ENCODE measurements at places on chromosomes 3 and 15.

- DNase-seq: no peak
Measured at GRCh38 chr15:71888797-71889196, 78.4 kb downstream of the NR2E3 start.

DNA sequence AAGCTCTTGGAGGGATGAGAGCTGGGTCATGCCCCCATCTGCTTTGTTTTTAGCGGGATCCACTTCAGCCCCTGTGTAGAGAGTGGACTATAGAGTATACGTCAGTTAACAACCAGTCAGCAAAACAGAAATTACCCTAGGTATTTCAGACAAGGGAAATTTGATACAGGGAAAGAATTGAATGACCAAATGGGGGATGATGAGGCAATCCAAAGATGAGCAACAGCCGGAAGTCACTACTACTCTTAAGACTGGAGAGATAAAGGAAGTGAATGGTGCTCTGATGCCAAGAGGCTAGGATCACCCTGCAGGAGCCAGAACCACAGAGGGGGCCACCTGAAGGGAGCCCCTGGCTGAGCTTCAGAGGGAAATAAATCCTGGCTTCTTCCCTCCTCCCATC is 1.7 kb upstream of the GPR62 start:
- DNase-seq: no peak

GRCh38 chr3:27429909-27430308 is 54.3 kb downstream of the SLC4A7 start:
- DNase-seq: no peak

DNA sequence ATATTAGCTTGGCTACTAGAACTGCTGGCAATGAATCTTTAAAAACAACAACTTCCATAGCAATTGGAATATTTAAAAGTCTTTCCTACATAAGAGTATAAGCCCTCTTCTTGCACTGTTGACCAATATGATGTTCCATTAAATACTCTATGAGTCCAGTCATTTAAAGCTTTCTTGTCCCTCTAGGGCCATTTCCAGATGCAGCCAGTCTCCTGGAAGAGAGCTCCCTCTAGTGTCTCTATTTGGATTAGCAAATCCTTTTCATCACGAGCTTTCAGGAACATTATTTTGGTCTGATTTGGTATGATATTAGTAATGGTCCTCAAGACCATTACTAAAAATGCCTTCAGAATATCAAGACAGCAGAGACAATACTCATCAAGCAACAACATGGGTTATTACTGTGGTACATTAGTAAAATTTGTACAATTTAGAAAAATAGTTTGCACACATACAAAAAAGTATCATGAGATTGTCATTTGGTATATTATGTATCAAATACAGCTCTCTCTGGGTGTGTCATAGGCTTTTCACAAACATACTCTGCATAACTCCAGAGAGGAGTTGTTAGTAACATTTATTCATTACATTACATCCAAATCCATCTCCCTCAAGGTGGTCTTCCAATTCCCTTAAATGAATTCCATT is 101.3 kb downstream of the DPH6 start:
- peak; percentile 38 for DNase-seq

GRCh38 chr15:60733196-60733595 is 254.3 kb upstream of the ICE2 start:
- DNase-seq: no peak

GRCh38 chr15:90340345-90340744 is 11.7 kb upstream of the ZNF774 start:
- no peak for DNase-seq

- DNase-seq: no peak
Measured at GRCh38 chr3:126982126-126982470, 817 bp upstream of the PLXNA1 start.

GRCh38 chr15:59892985-59893384 is 111.1 kb upstream of the FOXB1 start:
- no peak for DNase-seq

GRCh38 chr3:72744330-72744729 is 103.9 kb downstream of the SHQ1 start:
- no peak for DNase-seq

DNA sequence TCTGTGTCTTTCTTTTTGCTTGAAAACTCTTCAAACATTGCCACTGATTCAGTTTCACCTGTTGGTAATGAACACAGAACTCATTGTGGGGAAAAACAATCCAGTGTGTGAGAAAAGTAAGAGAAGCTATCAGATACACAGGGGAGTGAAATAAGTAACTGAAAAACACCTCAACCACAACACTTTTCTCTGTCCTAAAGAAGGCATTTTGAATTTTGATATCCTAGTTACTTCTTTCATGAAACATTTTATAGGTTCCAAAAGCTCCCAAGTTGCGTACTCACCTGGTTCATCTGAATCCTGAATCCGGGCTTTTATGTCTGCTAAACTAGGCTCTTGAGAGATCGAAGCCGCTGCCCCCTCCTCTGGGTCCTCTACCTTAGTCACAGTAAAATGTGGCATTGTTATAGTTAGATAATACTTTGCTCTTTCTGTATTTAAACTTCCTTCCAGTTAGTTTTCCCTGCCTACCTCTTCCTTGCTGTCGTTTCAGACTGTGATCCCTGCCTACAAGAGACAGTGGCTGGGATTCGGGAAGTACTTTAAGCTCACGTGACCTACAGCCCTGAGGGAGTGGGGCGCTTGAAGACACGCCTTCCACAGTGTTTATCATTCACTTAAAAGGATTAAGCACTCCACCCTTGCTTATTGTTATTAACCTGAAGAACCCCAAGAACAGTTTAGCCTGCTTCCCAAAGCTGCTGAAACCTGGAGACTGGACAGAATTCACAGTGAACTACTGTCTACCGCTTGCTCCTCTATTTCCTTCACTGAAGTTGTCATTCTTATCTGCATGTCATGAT is 19.1 kb downstream of the SLC12A6 start:
- peak; percentile 59 for DNase-seq

DNA sequence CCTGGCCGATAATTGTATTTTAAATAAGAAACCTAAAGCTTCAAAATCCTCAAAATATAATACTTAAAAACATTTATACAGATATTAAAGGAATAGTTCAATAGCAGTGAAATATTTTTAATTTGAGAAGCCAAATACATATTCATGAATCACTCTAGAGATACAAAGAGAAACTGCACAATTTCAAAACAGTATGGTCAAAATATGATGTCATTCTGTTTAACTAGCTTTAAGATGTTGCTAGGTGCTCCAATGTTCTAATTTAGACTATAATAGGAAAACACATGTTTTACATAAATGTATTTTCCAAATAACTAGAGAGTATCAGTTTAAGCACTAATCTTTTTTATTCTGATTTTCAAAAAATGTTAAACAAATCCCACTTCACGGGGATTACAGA is 10.3 kb upstream of the NRROS start:
- DNase-seq: no peak

GRCh38 chr15:39624806-39625205 is 43.9 kb downstream of the THBS1 start:
- DNase-seq: no peak

GRCh38 chr3:133966954-133967353 is 62.8 kb downstream of the SLCO2A1 start:
- no peak for DNase-seq

- no peak for DNase-seq
Measured at GRCh38 chr3:124115279-124115678, 123.4 kb upstream of the ROPN1 start.

- DNase-seq: peak; percentile 61
Measured at GRCh38 chr3:66816090-66816761, 181.9 kb upstream of the KBTBD8 start.

DNA sequence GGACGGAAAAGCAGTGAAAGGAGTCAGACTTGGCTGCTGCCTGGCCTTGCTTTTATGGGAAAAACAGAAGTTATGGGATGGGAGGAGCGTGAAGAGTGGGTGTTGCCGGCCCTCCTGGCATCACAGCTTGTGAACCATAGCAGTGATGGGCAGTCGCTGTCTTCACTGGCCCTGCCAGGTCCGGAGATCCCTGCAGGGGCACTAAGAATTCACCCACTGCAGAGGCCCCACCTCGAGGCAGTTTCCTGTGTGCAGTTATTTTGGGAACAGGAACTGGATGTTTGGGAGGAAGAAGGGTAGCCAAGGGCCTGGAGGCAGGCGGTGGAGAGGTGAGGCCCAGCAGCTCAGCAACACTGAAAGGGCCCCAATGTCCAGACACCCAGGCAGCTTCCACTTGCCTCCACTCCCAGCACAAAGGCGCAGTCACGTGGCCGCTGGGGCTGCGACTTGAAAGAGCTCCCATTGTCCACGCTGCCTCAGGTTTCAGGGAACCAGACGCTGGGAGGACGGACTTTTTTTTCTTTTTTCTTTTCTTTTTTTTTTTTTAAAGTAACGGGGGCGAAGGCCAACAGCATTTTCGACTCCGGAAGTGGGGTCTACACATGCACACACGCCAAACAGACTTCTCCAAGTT is 255.6 kb downstream of the ZNF621 start:
- peak; percentile 87 for DNase-seq

DNA sequence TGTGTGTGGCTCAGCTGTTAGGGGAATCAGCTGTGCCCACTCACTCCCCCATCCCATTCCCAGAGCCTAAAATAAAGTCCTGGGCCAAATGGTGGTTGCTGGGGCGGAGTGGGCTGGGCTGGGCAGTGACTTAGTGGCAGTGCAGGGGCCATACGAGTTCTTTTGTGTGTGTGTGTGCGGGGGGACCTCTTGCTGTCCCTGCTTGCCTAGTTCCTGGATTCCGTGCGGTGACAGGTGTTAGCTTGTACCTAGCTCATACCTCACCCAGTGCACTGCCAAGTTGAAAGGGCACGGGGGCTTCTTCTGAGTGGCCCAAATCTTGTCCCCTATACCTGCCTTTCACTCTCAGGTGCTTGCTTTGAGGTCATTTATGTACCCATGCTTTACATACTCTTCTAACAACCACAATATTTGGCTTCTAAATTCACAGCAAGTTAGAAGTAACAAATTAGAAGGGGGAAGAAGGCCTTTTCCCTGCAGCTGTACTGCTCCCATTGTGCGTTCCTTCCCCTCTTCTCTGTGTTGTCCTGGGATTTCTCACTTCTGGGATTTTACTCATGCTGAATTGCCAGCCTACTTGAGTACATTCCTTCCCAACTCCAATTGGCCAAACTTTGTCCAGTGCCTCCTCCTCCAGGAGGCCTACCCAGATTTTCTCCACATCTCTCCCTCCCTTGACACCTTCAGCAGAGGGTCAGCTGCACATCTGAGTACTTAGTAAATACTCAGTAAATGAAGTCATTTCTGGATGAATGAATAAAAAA is 66.3 kb upstream of the POLG start:
- no peak for DNase-seq

- no peak for DNase-seq
Measured at GRCh38 chr3:58556001-58556400, 19.0 kb upstream of the ACOX2 start.

DNA sequence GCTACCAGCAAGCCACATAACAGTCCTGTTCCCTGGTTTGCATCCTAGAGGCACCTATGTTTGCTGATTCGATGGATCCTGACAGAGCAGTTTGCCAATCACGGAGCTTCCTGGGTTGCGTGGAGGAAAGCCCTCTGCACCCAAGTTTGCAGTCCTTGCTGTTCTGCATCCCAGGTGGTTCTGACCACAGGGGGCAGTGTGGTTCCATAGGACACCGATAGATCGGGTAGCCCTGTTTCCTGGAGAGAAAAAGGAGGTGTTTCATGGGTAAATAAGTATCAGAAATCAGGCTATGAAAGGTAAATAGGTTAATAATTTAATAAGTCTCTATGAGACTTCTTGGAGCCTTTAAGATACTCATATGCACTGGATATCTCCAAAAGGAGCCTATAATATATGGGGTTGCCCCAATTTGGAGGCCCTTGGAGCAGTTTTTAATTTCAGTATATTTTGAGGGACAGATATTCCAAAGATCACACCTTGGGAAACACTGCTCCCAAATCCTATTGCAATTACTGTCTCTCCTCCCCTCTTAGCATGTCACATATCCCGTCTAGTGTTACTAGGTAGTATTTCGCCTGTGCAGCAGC is 194.6 kb upstream of the TPM1 start:
- DNase-seq: peak; percentile 76

- no peak for DNase-seq
Measured at GRCh38 chr15:63602595-63602994, 5.4 kb downstream of the FBXL22 start.

- no peak for DNase-seq
Measured at GRCh38 chr15:73839699-73840377, 33.5 kb upstream of the TBC1D21 start.

DNA sequence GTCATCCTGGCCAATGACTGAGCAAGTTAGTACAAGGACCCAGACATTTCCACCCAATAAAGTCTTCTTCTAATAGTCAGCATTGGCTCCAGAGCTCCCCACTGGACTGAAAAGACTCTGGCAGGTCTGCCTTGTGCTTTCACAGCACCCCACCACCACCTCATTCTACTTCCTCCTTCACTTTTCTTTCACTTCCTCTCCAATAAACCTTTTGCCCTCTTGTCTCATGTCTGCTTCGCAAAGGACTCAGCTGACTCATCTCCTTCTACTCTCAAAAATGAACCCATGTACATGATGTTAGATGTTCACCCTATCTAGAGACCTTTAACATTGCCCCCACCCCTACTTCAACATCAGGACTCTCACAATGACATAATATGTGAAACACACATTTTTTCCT is 181.0 kb upstream of the PPP2R3A start:
- no peak for DNase-seq

DNA sequence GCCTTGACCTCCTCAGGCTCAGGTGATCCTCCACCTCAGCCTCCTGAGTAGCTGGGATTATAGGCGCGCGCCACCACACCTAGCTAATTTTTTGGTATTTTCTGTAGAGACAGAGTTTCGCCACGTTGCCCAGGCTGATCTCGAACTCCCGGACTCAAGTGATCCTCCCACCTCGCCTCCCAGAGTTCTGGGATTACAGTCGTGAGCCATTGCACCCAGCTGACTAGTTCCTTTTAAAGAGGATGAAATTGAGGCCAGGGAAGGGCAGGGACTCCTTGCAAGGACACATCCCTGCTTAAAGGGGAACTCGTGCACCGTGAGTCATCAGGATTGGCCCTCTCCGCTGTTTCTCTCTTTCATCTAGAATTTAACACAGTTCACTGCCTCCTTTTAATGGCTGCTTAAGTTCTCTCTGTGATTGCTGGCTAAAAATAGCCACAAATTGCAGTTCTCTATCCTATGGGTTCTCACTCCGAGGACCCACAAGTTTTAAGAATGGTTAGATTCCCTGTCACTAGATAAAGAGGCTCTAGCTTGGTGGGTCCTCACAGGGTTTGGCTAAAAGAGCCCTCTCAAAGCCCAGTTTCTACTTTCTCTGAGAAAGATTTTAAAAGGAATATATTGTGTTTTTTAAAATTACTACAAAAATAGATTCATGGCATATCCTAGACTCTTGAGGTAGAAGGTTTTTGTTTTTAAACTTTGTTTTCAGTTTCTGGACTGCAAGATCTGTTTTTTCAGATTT is 1.4 kb downstream of the CRTAP start:
- peak; percentile 79 for DNase-seq

GRCh38 chr15:93932164-93932776 is 299.1 kb upstream of the MCTP2 start:
- no peak for DNase-seq

- DNase-seq: no peak
Measured at GRCh38 chr3:33433843-33434242, 6.4 kb downstream of the UBP1 start.

DNA sequence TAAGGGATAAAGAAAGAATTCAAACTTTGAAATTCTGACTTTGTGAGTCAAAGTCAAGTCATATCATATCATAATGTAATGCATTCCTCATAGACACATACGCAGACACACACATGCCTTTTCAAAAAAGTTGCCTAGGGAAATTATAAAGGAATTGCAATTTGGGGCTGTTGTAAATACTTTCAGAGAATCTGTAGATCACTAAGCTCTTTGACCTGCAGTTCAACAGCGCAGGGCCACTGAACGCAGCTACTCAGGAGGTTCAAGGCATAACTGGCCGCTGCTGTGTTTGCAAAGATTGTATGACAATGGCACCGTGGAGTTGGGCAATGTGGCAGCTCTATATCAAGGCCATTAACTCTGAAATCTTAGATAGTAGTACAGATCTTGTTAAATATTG is 188.4 kb upstream of the THRB start:
- no peak for DNase-seq

Measured in putamen (tissue), 1 donor.